Stimulated activated CD4-positive, alpha-beta T cell treated with anti-CD3 and anti-CD28 coated beads, Interleukin-12 subunit alpha, Interleukin-12 subunit beta, amount 100 ng/mL, for 48 hours (primary cell): ENCODE measurements at places on chromosomes 16 and 17.

DNA sequence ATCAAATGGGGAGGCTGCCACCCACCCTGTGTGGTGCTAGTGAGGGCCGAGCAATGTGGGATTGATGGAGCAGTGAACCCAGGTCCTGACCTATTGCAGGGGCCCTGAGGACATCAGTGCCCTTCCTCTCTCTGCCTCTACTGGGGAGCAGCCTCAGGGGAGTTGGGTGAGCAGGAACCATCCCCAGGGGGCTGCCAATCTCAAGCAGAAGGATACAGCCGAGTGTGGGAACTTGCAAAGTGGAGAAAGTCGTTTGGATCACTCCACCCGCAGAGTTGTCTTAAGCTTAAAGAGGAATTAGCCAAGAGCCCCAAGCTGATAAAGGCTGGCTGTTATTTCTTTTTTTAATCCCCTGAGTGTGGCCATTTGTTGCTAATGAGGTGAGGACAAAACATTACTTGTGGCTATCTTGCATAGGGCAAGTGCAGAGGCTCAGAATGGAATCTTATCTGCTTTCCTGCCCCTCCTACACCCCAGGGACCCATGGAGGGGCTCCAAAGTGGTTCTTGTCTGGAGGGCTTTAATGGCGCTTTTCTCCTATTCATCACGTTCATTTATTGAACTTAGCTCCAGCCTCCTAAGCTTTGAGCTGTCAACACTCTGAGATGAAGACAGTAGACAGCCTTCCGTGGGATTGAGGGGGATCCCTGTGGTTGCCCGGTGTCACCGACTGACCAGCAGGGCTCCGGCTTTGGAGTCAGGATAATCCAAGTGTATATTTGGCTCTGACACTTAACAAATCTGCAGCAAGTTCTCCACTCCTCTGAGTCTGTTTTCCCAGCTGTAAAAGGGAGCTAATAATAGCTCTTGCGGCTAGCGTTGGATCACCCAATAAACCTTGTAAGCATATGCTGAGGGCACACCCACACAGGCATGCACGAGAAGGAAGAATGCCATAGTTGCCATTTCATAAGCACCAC is 45.1 kb downstream of the MYH11 start:
- no peak for DNase-seq

DNA sequence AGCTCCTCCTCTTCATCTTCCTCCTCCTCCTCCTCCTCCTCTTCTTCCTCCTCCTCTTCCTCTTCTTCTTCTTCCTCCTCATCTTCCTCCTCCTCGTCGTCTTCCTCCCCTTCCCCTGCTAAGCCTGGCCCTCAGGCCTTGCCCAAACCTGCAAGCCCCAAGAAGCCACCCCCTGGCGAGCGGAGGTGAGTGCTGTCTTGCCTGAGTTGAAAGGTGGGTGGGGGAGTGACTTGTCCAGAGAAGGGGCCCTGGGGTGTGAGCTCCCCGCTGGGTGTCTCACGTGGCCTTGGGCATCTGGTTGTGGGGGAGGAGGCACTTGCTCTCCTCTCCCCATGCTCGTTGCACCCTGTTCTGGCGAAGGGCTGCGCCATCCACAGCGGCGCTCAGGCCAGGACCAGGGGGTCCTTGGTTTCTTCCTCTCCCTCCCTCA is 8.0 kb downstream of the ELOB start:
- no peak for DNase-seq

GRCh38 chr16:85967111-85967510 is 68.1 kb downstream of the IRF8 start:
- no peak for DNase-seq

DNA sequence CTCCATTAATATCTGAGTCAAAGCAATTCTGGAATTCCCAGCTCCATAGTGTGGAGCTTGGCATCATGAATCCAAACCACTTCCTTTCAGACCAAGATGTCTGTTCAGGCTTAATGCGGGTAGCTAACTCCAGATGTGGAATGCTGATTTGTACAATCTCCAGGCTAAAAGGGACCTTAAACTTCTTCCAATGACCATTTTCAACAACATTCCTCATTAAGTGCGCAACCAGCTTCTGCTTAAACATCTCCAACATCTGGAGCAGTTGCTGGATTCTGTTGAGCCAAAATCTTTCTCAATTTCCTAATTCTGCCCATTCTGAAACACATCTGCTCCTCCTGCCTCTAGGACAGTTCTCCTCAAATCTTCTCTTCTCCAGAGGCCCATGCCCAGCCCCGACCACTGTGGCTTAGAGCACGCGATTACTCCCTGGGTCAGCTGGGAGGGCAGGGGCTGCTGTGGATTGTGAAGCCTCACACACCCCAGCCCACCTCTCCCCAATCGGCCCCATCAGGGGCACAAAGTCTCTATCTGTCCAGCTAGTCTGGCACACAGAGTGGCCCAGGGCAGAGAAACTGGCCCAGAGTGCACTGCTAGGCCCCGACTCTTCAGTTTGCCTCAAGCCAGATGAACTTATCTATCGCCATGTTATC is 36.2 kb downstream of the ASPA start:
- DNase-seq, result no peak

- no peak for DNase-seq
These were observed 127.3 kb downstream of the CDRT15L2 start for GRCh38 chr17:20706751-20707373.
